NCI-H2029 (cell line): ENCODE measurements at places on chromosomes 7 and 10.

- DNase-seq: no peak
Observed at GRCh38 chr7:231030-231857, 38.9 kb downstream of the FAM20C start.

GRCh38 chr10:123858077-123858681 is 33.4 kb downstream of the CPXM2 start:
- DNase-seq: no peak

DNA sequence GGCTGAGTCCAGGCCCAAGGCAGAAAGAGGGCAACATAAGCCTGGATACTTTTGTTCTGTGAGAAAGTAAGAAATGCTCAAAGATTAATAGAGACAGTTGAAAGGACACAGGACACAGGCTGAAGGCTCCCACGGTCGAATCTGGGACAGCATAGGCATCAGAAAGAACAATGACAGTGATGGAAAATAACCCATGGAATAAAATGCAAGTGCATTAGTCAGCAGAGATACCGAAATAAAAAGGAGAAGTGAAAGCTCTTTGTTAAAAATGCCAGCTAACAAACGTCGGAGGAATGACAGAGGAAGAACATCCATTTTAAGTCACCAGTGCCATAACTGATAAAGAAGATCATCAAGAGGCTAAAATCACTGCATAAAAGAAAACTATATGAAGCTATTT is 19.6 kb upstream of the AGAP5 start:
- DNase-seq: no peak

- no peak for DNase-seq
Observed at GRCh38 chr7:72217151-72217550, 195.0 kb downstream of the CALN1 start.

DNA sequence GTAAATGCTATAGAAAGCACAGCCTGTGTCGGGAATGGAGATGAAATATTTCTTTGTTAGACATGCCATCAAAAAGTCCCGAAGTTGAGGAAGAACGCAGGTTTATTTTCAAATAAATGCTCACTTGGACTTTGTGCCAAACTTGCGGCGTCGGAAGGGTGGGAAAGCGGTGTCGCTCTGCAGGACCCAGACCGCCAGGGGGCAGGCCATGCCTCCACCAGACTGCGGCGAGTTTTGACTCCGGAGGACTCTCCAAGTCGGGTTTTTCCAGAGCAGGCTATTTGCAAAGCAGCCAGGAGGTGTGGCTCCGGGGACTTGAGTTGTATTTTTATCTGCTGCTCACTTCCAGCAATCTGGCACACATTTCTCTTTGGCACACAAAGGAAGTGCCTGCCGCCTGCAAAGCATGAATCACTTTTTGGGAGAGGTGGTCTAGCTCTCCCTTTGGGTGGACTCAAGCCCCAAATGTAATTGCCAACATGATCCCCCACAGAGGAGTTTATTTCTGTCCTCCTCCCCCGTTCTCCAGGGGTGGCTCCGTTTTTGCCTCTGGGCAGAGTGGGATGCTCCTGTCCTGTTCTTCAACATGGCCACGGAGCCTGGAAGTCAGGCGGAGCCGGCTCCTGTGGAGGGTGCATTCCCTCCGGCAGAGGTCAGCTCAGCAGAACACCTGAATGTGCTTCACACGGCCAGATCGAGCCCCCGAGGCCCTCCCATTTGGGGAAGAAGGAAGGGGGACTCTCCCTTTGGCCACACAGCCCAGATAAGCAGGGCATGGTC is 82.3 kb upstream of the GPR26 start:
- peak; percentile 59 for DNase-seq
